Activated CD4-positive, alpha-beta T cell treated with anti-CD3 and anti-CD28 coated beads, Interleukin-2, amount 10 ng/mL, durations not matched to agents 7 days and 5 days (primary cell): ENCODE measurements at places on chromosomes 12 and 14.

GRCh38 chr12:45260104-45260815 is 44.4 kb downstream of the ANO6 start:
- no peak for DNase-seq

GRCh38 chr12:93657071-93657470 is 20.1 kb upstream of the CRADD start:
- no peak for DNase-seq

- DNase-seq = peak; percentile 100
Observed at GRCh38 chr14:21455912-21456667, at the start of gene CHD8. CHD8 (minus strand) TSS chr14:21456123; CDS start chr14:21431643, 24,480 bp downstream.

- DNase-seq = no peak
Observed at GRCh38 chr12:62684570-62685295, 218.1 kb downstream of the MON2 start.

DNA sequence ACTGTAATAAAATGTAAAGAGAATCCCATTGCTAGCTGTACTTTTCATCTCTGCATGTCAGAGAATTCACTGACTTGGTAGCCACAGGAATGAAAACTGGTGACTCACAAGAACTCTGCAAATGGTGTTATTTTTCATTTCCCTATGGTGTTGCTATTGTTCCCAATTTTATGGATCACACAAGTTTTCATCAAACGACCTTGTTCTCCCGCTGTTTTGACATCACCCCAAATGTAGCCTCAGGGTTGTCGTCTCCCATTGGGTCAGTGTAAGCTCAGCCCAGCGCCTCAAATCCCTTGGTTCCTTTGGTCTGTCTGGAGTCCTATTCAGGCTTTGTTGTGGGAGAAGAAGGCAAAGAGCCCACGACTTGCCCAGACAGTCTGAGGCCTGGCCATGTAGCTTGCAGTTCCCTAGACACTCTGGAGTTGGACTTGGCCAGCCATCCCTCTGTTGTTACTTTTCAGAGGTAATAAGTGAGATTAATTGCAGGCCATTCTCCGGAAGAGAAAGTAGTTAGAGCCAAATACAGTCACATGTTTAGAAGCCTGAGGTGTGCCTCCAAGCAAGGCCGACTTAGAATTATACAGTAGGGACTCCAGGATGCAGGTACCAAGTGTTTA is 159.2 kb downstream of the TGFB3 start:
- no peak for DNase-seq

DNA sequence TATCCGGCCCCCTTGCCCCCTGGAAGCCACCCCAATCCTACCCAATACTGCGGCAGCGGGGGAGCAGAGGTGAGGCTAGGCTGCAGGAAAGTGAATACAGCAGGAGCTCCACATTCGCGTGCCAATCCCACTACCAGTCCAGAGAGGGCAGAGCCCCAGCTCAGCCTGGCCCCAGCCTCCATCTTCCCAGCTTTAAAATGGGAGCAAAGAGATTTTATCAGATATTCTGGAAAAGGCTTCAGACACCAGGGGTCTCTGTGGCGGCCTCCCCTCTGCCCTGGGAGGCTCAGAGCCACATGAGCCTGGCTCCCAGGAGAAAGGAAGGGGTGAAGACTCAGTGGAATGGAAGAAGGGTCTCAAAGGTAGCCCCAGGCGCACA is 72.7 kb downstream of the NCOR2 start:
- DNase-seq = no peak

- no peak for DNase-seq
Observed at GRCh38 chr12:94322346-94322745, 137.3 kb downstream of the CEP83 start.

GRCh38 chr14:98138666-98139065 is 1133.3 kb downstream of the BCL11B start:
- peak; percentile 79 for DNase-seq

DNA sequence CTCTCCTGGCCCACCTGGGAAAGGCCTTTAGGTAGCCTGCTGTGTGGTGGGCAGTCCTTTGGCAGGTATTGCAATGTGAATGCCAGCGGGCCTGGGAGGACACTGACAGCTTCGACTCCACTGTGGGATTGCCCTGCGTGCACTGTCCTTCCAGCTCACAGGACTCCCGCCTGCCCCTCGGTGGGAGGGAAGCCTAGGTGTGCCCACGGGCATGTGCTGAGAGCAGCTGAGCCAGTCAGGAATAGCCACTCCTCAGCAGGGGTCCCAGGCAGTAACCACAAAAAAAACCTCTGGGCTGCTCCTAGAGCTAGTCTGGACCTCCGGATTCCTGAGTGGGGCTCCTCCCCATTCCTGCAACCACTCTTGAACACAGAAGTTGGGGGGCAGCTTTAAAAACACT is 278.2 kb downstream of the FOXN3 start:
- no peak for DNase-seq

- DNase-seq = no peak
Observed at GRCh38 chr14:42854061-42854460, 1247.4 kb downstream of the LRFN5 start.
